Uterus (tissue), 4 donors: ENCODE measurements at places on chromosomes 1 and 21.

DNA sequence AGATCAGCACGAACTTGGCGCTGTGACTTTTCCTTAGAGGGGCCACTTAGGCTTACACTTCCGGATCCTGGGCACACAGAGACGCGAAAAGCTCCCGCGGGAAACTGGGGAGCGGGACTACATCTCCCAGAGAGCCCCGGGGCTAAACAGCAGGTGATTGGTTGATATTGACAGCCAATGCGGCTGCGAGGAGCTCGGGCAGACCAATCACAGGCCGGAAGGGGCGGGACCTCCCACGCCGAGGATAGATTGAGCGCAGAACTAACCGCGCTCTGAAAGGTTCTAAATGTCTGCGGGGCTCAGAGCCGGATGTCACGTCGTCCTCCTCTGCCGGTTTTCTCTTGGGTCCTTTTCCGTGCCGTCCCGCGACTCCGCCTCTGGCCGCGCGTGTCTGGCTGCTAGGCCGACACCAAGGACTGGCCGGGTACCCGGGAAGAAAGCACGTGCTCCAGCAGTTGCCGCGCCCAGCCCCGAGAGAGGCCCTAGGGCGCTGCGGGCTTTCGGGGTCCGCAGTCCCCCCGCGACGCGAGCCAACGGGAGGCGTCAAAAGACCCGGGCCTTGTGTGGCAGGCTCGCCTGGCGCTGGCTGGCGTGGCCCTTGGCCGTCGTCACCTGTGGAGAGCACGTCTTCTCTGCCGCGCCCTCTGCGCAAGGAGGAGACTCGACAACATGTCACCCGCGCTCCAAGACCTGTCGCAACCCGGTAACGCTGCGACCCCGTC is at the start of gene MTR:
Gene MTR, plus strand, starts transcription at position 258 of the 722 bp plus-strand sequence. Its CDS starts 412 bp downstream, at position 670.
- peak; percentile 98 for DNase-seq

GRCh38 chr1:63991685-63992084 is 211.7 kb upstream of the UBE2U start:
- no peak for DNase-seq

DNA sequence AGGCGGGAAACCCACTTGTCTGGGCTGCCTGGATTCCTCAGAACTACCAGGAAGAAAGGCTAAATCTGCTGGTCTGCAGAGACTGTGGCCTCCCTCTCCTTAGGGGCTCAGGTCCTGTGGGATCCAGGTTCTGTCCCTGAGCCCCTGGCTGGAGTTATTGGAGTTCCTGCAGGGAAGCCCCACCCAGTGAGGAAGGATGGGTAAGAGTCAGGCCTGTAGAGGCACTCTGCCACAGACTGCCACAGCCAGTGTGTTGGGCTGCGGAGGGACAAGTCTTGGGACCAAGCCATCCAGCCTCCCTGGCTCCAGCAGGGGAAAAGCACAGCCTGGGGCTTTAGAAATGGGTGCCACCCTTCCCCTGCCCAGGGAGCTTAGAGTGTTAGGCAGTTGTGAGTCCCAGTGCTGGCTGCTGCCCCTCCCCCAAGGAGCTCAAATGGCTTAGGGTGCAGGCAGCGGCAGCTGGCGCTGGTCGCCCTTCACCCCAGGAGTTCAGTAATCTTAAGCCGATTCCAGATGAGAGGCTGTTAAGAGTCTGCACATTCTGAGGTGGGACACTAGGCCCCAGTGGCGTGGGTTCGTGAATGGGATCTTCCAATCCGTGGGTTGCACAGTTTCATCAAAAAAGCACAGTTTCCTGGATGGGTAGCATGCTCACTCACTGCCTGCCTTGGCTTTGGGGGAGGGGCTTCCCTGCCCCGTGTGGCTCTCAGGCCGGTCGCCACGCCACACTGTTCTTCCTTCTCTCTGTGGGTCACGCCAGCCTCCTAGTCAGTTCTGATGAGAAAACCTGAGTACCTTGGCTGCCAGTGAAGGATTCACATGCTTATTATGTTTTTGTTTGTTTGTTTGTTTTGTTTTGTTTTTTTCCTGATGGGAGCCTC is 57.6 kb upstream of the FMO3 start:
- DNase-seq, result no peak

- DNase-seq, result no peak
Observed at GRCh38 chr1:4768553-4768952, 114.1 kb downstream of the AJAP1 start.

GRCh38 chr1:16351456-16351993 is 755 bp downstream of the FBXO42 start:
- no peak for DNase-seq

DNA sequence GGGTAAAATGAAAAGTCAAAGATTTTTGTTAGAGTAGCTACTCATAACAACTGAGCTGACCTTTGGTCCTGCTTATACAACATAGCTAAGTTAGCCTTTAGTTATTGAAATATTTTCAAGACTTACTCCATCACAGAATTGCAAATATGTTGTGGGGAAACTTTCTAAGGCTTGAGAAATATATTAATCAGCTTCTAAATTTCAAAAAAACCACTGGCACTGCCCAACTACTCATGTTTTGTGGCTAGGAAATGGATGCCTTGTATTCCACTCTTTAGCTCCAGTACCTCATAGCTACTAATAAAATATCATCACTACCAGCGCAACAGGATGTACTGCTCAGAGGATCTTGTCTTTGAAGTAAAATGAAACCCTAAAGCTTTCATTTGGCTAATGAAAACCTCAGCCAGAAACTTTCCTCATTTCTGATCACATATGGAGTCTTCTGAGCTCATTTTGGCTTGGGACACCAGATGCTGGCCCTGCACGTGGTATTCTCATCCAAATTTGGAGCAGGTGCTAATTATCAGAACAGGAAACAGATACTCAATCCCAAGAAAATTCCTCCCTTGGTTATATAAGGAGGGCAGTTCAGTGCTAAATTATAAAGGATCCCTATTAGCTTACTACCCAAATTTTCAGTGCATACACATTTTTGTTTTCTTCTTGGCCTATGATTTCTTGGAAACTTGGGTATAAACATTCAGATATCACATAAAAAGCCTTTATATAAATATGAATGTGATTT is 690.7 kb downstream of the ADGRL2 start:
- peak; percentile 40 for DNase-seq

- peak; percentile 59 for DNase-seq
Observed at GRCh38 chr21:38303300-38303699, 46.5 kb downstream of the KCNJ15 start.

DNA sequence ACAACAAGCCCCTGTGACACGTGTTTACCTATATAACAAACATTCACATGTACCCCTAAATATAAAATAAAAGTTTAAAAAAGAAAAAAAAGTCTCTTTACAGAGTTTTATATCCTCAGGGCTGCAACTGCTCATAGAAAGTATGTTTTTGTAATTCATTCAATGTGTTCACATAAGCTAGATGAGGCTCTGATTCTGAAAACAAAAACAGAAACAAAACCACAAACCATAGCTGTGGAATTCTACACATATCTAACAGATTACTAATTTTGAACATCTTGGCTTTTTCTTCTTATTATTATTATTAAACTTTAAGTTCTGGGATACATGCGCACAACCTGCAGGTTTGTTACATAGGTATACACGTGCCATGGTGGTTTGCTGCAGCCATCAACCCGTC is 579.6 kb upstream of the ZRANB2 start:
- DNase-seq, result no peak

- DNase-seq, result no peak
Observed at GRCh38 chr21:36718951-36719501, 20.1 kb downstream of the SIM2 start.

- DNase-seq, result no peak
Observed at GRCh38 chr1:113415310-113416070, 25.2 kb downstream of the MAGI3 start.

GRCh38 chr1:43991476-43992231 is at the start of gene CCDC24:
CCDC24 (plus strand) TSS chr1:43991599; CDS start chr1:43991879, 280 bp downstream.
- peak; percentile 83 for DNase-seq

GRCh38 chr1:146013559-146013922 is 8.0 kb downstream of the HJV start:
- DNase-seq, result no peak

- DNase-seq, result no peak
Observed at GRCh38 chr1:167612587-167613385, 17.2 kb upstream of the RCSD1 start.

GRCh38 chr1:232657426-232658005 is 27.6 kb upstream of the SIPA1L2 start:
- DNase-seq, result no peak

GRCh38 chr1:184633785-184634184 is 120.9 kb downstream of the EDEM3 start:
- no peak for DNase-seq

DNA sequence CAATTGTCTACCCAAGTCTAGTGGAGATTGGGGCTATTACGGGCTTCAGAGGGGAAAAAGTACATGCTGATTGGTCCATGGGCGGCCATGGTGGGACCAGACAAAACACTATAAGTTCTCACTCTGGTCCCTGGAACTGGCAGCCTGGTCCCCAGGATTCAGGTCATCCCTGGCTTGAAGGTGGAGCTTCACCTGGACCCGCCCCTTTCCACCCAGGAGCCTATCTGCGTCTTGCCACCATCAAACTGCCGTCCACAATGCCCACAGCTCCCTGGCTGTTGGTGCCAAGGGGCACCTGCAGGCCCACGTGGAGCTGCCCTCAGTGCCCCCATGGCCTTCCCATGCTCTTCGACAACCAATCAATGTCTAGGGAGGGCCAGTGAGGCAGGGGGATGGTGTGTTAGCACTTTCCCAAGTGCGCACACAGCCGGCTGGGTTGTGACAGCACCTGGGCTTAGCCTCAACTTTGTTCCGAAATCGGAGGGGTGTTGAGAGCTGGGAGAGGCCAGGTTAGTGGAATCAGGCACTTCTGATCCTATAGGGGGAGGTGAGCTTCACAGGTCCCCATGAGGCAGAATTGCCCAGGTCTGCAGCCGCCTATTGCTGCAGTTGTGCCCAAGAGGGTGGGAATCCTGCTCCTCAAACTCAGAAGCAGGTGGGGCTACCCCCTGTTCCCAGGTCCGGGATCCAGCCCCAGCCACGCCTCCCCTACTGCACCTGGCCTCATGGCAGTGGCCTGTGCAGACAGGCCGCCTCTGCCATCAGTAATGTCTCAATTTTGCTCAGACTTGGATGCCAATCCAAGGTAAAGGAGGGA is 1369.4 kb upstream of the PRMT6 start:
- DNase-seq, result no peak

- DNase-seq, result peak; percentile 40
Observed at GRCh38 chr1:24236789-24237371, 49.8 kb upstream of the IFNLR1 start.

DNA sequence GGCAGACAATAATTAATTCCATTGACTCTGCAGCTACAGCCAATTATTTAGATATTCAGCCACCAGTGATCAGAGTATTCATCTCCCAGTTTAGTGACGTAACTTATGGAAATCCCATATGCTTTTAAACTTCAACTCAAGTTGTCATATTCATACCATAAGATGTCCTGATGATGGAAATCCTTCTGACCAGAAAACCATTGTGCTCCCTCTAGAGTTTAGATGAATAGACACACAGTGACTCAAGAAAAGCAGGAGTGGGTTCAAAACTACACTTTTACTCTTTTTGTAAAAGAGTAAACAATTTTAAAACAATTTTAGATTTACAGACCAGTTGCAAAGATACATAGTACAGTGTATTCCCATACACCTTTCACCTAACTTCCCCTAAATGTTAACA is 463.7 kb downstream of the KCNT2 start:
- no peak for DNase-seq

DNA sequence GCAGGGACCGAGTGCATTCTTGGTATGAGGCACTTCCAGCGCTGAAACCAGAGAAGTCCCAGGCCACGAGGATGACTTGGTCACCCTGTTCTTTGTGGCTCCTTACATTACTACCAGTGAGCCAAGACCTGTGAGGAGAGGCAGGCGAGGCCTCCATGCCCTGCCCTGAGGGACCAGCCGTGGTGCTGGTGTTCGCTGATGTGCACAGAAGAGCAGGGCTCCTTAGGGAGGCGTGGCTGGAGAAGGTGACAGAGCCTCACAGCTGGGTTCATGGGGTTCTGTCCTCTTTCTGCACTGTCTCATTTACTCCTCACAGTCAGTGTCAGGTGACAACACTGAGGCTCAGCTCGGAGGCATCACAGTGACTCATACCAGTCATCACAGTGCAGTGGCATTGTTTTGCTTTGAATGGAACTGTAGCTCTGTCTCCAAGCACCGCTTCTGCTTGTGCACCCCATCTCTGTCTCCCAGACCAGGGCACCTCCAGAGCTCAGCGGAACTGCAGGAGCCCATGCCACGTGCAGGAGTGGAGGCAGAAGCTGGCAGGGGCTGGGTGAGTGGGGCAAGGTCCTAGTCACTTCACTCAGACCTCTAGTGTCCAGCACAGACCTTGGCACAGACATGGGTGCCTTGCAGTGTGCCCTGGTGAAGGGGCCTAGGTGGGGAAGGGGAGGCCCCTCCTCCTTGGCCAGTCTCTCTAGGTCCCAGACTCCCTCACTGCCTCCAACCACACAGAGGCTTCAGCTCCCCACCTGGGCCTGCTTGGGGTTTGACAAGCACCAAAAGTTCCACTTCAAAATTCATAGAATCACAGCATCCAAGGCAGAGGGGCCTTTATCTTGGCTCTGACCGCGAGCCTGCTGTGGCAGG is 310.9 kb downstream of the MATN1 start:
- no peak for DNase-seq

- DNase-seq, result no peak
Observed at GRCh38 chr1:41044187-41044586, 22.7 kb upstream of the SLFNL1 start.

GRCh38 chr1:56898879-56899278 is 44.3 kb downstream of the C8A start:
- no peak for DNase-seq

- DNase-seq, result no peak
Observed at GRCh38 chr1:74526708-74527107, 14.3 kb upstream of the LRRC53 start.

GRCh38 chr1:239537795-239538194 is 151.4 kb downstream of the CHRM3 start:
- no peak for DNase-seq

GRCh38 chr1:116999596-116999995 is 2.0 kb upstream of the CD101 start:
- DNase-seq, result no peak
